Fibroblast of lung (primary cell): ENCODE measurements at places on chromosomes 13 and 19. TPM values are rescaled to one million over a fixed set of nuclear protein-coding genes. Genes with fewer than 3 reads are reported as not detected.

The ZNF580 gene
- 3.3 and 4.1 TPM in 2 replicates for total RNA-seq

The RFPL4AL1 gene
- total RNA-seq: not detected in 2 replicates

The HIPK4 gene
- 0.17 and 0.26 TPM in 2 replicates for total RNA-seq

The KIR2DL4 gene
- total RNA-seq: not detected in 2 replicates

The C1QTNF9B gene
- 0.51 and 0.83 TPM in 2 replicates for total RNA-seq

The CEACAM3 gene
- not detected in 2 replicates for total RNA-seq

The KISS1R gene
- total RNA-seq: not detected in 2 replicates

The PKN1 gene
- total RNA-seq: 125 and 141 TPM in 2 replicates

The CYP2A7 gene
- total RNA-seq: not detected in 2 replicates

The ZNF549 gene
- 6.7 and 7.8 TPM in 2 replicates for total RNA-seq

The GNG7 gene
- 0.51 and 0.83 TPM in 2 replicates for total RNA-seq

The GPR108 gene
- total RNA-seq: 33.9 and 57.0 TPM in 2 replicates

The KANK2 gene
- 435 and 511 TPM in 2 replicates for total RNA-seq

The CGB1 gene
- total RNA-seq: not detected in 2 replicates

The KMT2B gene
- total RNA-seq: 3.9 and 5.4 TPM in 2 replicates

The SLAIN1 gene
- total RNA-seq: 1.3 and 2.6 TPM in 2 replicates

The SH2D3A gene
- total RNA-seq: not detected in 2 replicates

The IRGC gene
- total RNA-seq: not detected in 2 replicates

The RASIP1 gene
- total RNA-seq: 0.99 and 1.5 TPM in 2 replicates

The NANOS3 gene
- not detected in 2 replicates for total RNA-seq

The TEX26 gene
- total RNA-seq: 0.26 and 0.66 TPM in 2 replicates

The B3GNT3 gene
- not detected in 2 replicates for total RNA-seq

The RGL3 gene
- total RNA-seq: 1.8 and 4.0 TPM in 2 replicates

The OSCAR gene
- under 0.01 and 0.51 TPM in 2 replicates for total RNA-seq

The PGLYRP1 gene
- total RNA-seq: not detected in 2 replicates

The EBPL gene
- total RNA-seq: 90.3 and 93.7 TPM in 2 replicates

The LGALS13 gene
- not detected in 2 replicates for total RNA-seq

The TINCR gene
- under 0.01 and 0.17 TPM in 2 replicates for total RNA-seq

The FAM216B gene
- under 0.01 and 0.26 TPM in 2 replicates for total RNA-seq

The ANKLE1 gene
- total RNA-seq: 0.17 and 0.26 TPM in 2 replicates

The KLK13 gene
- not detected in 2 replicates for total RNA-seq

The PLIN5 gene
- not detected in 2 replicates for total RNA-seq

The CGB5 gene
- not detected in 2 replicates for total RNA-seq

The HNRNPM gene
- 36.2 and 51.5 TPM in 2 replicates for total RNA-seq

The SYDE1 gene
- total RNA-seq: 17.5 and 21.0 TPM in 2 replicates
